ENCODE measurements at places on chromosomes 1 and 21.

- DNase-seq, result no peak
These were observed 2.2 kb upstream of the PDZK1IP1 start for GRCh38 chr1:47191940-47192457.

DNA sequence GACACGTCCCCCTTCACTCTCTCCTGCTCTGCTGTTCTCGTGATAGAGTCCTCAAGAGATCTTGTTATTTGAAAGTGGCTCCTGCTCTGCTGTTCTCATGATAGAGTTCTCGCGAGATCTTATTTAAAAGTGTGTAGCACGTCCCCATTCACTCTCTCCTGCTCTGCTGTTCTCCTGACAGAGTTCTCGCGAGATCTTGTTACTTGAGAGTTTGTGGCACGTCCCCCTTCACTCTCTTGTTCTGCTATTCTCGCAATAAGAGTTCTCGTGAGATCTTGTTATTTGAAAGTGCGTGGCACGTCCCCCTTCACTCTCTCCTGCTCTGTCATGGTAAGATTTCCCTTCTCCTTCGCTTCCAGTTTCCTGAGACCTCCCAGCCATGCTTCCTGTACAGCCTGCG lies 47.9 kb downstream of the SMYD3 start:
- DNase-seq, result no peak

- no peak for DNase-seq
These were observed 113.2 kb downstream of the GLUL start for GRCh38 chr1:182278144-182279054.

- DNase-seq, result no peak
These were observed 59.5 kb upstream of the IRF2BP2 start for GRCh38 chr1:234669499-234669898.

DNA sequence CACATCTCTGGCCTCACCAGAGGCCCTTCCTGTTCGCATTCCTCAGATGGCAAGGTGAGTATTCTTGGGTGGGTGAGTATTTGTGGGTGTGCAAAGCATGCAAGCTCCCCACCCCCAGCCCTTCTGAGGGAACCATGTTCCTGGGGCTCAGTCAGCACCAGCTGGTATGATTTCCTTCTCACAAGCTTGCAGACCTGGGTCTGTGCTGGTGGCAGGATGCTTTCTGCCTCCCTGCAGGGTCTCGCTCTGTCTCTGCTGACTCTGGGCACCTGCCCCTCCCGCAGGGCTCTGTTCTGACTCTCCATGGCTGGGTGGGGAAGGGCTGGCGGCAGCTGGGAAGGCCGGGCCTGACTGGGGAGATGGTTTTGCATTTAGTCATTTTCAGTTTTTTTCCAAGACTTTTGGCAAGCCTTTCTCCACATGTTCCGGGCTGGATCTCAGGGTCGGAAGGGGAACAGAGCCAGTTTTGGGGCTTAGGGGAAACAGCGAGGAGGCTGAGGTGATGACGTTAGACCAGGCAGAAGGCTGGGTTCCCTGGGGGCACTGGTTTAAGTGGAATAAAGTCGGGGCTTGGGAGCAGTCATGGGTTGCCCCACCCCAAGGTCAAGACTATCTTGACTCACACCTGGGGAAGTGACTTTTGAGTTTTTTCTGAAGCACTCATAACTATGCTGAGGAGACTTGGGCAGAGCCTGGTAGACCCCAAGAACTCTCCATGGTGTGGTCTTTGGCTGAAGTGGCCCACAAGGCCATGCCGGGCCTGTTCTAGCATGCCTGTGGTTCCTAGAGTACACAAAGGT lies 6.2 kb downstream of the RASSF5 start:
- no peak for DNase-seq

All from WERI-Rb-1 (cell line).